Endothelial cell (in vitro differentiated cells): ENCODE measurements at places on chromosomes 2 and 18.

GRCh38 chr2:72034353-72035095 lies 113.1 kb downstream of the CYP26B1 start:
- no peak for DNase-seq

DNA sequence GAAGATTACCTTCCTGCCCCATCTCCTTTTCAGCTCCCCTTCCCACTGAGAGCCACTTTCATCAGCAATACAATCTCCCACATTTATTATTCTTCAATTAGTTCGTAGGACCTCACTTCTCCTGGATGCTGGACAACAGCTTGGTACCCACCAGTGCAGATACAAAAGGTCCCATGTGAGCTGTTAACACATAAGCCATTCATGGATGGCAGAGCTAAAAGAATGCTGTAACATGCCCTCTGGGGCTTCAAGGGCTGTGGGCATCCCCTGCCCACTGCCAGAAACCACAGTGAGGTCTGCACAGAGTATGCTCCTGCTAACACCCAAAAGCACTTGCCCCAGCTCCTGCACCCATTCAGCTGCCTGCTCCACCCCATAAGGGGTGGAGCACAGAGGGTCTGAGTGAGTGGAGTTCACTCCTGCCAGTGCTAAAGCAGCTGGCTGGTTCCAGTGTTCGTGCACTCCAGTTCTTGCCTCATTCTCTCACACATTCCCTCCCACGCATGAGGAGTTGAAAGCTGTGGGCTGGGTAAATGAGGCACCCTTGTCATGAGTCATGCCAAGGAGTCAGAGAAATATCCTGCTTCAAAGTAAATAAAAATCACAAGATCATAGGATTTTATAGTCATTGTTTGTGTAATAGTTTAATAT lies 305.9 kb upstream of the TMEFF2 start:
- DNase-seq, result no peak

DNA sequence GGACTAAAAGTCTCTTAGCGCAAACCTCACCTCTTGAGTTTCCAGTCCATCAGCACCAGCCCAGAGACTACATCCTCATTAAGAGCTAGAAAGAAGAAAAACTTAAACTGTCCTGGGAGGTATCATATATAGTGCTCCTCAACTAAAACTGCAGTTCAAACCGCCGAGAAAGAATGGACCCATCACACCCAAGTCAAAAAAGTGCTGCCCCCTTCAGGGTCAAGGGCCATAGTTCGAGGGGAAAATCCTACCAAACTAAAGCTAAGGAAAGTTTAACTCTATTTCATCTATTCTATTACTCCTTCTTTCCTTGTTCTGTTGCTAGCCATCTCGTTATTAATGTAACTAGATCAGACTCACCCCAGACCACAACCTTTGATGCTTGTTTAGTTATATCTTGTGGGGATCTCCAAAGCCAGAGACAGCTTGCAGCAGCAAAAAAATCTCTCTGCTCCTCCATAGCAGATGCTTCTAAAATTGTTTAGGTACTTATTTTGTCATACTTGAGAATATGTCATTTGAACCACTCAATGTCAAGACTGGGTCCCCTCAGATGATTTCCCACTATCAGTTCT lies 134.5 kb upstream of the RMP24 start:
- no peak for DNase-seq

DNA sequence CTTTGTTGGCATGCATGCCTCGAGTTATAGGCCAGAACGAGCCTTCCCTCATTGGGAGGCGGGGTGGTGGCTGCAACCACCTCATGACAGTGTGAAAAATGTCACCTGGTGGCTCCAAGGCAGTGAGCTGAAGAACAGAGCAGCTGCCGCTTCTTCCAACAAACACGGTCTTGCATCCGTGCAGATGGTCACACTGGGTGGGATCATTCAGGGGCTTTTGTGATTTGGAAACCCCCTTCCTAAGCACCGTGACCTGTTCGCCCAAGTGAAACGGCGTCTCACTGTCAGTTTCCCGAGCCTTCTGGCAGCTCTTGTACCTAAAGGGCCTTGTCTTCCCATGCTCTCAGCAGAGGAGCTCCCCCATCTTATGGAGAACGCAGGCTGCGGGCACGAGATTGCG lies 159.7 kb downstream of the NAPG start:
- DNase-seq, result no peak

DNA sequence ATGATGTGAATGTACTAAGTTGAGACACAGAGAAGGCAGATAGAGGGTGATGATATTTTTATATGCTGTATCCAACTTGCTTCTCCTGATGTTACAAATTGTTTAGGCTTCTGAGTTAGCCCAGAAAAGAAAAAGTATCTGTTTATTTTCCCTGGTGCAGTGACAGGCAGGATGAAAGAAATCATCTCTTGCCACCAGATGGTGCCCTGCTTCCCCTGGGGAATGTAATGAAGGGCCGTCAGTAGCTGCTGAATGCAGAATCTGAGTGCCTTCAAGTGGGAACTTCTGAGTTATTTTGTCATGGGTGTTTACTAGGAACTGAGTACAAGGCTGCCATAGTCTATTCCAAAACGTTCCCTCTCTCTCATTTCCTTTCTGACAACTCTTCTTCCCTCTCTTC lies 525.6 kb downstream of the MBD2 start:
- peak; percentile 56 for DNase-seq

DNA sequence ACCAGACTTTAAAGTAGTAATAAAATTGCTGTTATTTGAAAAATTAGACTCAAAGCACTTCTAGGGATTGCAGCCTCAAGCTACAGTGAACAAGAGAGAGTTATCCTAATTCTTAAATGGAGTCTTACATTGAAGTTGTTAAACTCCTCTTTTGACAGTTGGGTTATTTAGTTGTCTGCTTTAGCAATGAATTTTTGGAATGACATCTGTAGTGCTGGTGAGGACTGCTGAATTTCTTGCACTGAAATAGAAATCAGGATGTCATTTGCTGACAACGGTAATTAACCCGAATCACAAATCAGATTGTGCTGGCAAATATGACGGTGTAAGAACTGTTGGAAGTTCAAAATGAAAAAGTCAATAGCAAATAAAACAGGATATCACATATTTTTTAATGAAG lies 78.0 kb upstream of the LYPD6B start:
- DNase-seq, result no peak

- no peak for DNase-seq
Observed at GRCh38 chr18:58501066-58501896, 127.6 kb downstream of the ALPK2 start.

- DNase-seq, result no peak
Observed at GRCh38 chr2:33673937-33674336, 74.8 kb upstream of the FAM98A start.

GRCh38 chr2:171718720-171719119 lies 31.5 kb downstream of the DYNC1I2 start:
- DNase-seq, result no peak

- DNase-seq, result no peak
Observed at GRCh38 chr2:181170256-181170655, 189.9 kb downstream of the UBE2E3 start.

- no peak for DNase-seq
Observed at GRCh38 chr2:230748087-230748486, 35.4 kb downstream of the CAB39 start.

DNA sequence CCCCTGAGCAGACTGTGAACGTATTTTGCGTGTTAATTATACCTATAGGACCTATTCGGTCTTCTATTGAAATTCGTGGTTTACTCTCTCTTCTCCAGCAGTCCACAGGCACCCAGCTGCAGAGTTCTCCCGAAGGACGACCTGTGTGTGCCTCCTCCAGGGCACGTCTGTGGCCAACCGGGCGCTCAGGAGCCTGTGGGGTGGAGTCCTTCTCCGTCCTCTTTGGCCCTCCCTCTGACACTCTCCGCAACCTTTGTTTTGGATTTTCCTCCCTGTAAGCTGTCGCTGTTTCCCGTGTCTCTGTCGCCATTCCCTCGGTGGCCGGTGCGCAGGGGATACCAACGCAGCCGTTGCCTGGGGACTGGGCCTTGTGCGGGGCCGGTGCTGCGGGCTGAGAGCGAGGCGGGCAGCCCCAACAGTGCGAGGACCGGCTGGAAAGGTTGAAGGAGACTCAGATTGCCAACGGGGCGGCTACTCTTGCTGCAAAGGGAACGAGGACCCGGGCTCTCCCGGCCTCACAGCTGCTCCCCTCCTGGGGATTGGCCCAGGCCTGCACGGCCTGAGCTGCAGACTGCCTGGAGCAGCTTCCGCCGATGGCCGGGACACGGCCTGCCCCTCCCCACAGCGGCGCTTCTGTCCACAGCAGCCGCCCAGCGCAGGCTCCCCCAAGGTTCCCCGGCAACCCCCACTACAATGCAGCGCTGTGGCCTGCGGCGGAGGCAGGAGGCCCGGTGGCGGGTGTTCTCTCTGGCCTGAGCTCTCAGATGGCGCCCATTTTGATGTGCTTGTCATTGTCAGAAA lies 221.0 kb downstream of the MTX2 start:
- peak; percentile 45 for DNase-seq

GRCh38 chr2:42970151-42970550 lies 177.8 kb upstream of the HAAO start:
- DNase-seq, result no peak

DNA sequence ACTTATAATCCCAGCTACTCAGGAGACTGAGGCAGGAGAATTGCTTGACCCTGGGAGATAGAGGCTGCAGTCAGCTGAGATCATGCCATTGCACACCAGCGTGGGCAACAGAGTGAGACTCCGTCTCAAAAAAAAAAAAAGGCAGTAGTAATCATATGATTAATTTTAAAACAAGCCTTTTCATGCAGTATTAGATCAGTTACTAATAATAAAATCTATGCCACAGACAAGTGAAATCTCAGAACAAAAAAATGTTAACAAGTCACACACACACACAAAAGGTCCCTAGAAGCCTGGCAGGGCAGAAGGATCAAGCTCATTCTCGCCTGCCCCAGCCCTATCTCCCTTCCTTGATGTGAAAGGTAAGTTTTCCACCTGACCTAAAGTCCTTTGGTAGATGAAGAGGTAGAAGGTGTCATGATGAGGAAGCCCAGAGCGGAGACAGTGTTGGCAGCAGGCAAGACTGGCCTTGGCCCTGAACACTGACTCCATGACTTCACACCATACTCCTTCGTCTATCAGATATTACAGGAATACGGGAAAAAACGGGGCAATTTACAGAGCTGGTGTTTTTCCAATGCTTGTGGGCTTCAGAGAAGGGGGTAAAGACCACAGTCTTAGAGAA lies 10.6 kb downstream of the KDSR start:
- no peak for DNase-seq

GRCh38 chr2:36290306-36290856 lies 65.2 kb upstream of the CRIM1 start:
- DNase-seq, result no peak

GRCh38 chr2:237435844-237436587 lies 22.1 kb upstream of the COL6A3 start:
- no peak for DNase-seq

DNA sequence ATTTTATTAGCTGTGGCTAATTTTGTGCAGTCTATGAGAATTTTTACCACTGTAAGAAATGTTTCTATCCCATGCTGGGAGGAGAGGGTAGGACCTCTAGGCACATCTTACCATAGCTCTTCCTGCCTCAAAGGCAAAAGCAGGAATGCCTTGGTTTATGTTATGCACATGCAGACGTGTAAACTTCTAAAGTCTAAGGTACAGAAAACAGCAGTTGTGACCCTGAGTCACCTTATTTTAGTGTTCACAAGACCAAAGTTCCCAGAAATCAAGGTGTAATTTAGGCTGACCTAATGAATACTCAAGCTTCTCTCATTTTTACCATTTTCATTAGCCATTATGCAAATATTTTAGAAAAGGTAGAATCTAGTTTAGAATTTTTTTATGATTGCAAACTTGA lies 15.4 kb upstream of the WIPF1 start:
- DNase-seq, result no peak

DNA sequence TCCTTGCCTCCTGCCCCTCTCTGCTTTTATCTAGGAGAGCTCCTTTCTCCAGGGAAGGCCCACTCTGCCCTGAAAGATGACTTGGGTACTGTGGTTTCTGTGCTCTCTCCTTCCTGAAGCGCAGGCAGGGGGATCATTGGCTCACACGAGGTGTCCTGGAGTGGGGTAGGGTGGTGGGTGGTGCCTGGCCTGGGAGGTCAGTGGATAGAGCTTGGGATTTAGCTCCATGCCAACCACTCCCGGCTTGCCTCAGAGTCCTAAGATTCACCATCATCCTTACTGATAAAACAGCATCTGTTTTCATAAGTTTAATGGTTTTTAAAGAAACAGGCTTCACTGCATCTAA lies 63.1 kb downstream of the CIB4 start:
- DNase-seq, result no peak

DNA sequence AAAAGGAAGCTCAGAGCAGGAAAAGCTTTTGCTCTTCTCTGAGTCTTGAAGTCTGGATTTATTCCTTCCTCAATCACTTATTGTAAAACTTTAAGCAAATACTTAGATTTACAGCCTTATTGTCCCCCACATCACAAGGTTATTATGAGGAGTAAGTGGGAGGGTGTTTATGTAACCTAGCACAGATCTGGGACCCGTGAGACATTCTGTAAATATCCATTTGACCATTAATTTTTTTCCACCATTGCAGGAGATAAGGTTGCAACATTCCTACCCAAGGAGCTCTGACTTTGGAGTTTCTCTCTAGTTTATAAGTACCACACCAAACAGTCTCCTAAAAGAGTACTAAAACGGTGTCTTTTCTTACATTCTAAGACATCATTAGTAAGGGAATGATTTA lies 52.1 kb upstream of the CTIF start:
- DNase-seq, result no peak

- DNase-seq, result no peak
Observed at GRCh38 chr2:84201158-84201557, 257.9 kb downstream of the SUCLG1 start.

GRCh38 chr18:551404-552061 lies 28.6 kb upstream of the CETN1 start:
- DNase-seq, result no peak

DNA sequence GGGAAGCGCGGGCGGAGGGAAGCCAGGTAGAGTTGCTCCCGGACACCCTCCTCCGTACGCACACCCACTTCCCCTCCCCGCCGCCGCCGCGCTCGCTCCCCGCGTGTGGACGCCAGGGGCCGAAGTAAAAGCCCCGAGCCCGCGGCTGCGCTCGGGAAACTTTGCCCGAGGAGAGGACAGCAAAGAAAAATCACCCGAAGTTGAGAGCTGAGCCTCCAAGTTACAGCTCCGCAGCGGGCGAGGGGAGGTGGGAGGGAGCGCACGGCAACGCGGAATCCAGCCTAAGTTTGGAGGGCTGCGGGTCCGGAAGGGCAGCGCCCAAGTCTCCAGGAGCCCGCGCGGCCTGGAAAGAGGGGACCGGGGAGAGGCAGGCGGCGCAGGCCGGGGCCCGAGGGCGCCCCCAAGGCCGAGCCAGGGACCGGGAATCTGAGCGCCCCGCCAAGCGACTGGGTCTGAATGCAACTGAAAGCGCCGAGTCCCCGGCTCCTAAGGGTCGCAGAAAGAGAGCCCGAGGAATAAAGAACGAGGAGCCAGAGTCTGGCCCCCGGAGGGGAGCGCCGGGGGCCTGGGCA lies 706 bp upstream of the BCL11A start:
- DNase-seq, result peak; percentile 70

DNA sequence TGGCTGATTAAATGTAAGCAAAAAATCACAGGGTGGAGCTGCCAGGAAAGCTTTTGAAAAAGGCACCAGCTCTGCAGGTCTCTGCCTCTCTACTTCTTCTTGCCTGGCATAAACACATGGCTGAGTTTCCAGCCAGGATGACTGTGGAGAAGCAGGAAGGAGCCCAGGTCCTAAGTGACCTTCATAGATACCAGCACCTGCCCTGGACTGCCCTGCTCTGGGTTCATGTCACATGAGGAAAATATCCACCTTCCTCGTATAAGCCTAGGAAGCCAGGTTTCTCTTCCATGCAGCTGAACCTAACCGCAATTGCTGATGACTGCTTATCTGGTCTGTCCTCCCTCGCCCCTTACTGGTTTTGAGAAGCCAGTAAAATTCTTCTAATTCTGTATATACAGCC lies 47.8 kb upstream of the CREB1 start:
- DNase-seq, result no peak
